COLO829 (cell line): ENCODE measurements at places on chromosomes 2 and 18.

GRCh38 chr2:20391951-20392699 is 41.5 kb upstream of the PUM2 start:
- DNase-seq = no peak

DNA sequence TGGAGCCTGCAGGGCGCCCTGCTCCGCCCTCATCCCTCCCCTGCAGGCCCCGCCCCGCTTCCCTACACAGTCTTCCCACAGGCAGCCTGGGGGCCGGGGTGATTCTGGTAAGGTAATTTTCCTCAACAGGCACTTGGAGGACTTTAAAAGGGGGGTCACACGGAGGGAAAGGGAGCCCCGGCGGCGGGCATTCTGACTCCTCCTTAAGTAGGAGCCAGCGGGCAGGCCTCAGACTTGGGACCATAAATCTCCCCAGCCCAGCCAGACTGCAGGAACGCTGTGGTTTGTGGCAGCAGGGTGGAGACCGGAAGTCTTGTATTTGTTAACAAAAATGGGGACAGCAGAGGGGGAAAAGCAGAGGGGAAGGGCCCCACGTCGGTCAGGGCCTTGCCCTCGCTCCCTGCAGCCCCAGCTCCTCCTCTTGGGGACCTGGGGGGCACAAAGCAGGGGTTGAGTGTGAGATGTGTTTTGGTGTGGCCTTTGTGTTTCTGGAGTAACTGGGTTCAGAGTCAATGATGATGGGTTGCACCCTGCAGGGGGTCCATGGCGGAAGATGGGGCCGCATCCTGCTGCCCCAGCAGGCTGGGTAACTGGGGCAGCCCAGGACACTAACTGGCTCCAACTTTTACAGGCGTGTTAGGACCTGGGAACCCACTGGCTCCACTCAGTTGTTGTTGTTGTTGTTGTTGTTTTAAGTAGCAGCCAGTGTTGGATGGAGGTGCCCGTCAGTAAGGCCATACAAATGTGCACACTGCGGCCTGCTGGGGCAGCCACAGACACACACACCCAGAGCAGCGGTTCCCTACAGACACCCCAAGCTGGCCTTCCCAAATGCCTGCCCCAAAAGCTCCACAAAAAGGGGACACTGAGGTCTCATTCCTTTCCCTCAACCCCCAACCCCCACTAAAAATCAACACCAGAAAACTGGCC is 27.7 kb downstream of the SMAD7 start:
- DNase-seq = peak; percentile 54

GRCh38 chr2:113050921-113051895 is 1.5 kb downstream of the IL36B start:
- no peak for DNase-seq

GRCh38 chr2:234496835-234497593 is at the start of gene ARL4C:
TSS of gene ARL4C (minus strand) at chr2:234497081. CDS start at chr2:234496586, 495 bp downstream.
- DNase-seq = peak; percentile 42

- no peak for DNase-seq
Observed at GRCh38 chr2:20666304-20667150, at the start of gene GDF7. TSS of gene GDF7 (plus strand) at chr2:20667144. CDS start at chr2:20667240, 96 bp downstream.

- peak; percentile 4 for DNase-seq
Observed at GRCh38 chr2:166573391-166573790, 79.3 kb upstream of the SCN7A start.

- no peak for DNase-seq
Observed at GRCh38 chr18:35861367-35862118, 110.9 kb upstream of the RMP24 start.

GRCh38 chr2:121203591-121204249 is 81.3 kb downstream of the TFCP2L1 start:
- DNase-seq = no peak

DNA sequence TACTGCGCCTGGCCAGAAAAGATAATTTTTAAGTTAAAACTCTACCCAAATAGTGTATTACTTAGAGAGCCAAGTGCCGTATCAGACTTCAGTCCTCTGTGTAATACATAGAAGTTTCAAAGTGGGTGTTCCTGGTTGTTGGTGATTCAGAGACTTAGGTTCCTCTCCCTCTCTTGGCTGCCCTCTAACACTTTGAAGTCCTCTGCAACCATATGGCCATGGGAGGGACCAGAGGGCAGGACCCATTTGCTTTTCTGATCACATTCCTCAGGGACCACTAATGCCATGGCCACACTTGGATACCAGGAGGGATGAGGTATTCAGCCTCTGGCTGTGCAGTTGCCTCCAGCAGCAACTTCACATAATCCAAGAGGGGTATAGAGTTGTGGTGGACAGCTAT is 131.5 kb downstream of the CAPN13 start:
- DNase-seq = no peak

DNA sequence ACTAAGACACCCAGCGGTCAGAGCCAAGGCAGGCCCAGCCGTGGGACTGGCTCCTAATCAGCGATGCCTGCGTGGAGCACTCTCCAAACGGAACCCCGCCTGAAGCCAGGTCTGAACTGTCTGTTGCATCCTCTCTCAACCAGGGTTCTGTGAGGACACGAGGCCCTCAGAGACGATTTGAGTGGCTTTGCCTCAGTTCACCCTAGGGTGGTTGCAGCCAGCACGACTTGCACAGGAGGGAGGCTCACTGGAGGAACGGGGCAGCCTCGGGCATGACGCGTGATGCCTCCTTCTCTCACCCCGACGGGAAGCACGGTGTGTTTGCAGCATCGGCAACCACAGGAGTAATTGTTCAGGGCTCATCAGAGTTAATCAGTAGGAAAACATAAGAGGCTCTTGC is 336.4 kb downstream of the EIPR1 start:
- no peak for DNase-seq

GRCh38 chr2:239109041-239109927 is 261.4 kb downstream of the TWIST2 start:
- no peak for DNase-seq

DNA sequence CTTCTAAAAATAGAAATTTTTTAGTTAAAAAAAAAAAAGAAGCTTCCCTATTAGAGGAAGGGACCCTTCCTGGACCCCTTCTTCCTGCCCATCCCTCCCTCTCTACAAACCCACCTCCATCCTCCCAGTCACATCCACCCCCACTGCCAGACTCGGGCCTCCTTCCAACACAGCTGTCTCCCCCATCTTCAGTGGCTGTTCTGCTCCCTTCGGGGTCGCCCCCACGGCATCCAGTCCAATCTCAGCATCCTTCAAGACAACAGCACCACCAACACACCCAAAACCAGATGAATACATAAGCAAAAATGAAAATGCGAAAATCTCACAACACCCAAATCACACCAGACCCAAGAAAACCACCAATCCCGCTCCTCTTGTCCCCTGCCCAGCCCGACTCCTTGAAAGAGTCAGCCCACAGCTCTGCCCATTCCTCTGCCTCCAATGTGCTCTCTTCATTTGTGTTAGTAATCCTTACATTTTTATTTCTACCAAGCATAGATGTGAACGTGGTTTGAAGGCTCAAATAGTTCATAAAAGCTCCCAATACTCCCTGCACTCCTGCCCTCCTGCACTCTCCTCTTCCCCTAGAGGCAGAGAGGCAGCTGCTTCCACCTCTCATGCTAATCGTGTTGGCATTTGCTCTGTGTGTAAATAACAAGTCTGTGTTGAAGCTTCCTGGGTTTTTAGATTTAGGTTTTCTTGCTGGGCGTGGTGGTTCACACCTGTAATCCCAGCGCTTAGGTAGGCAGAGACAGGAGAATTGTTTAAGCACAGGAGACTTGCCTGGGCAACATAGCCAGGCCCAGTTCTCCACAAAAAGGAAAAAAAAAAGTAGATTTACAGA is 37.0 kb downstream of the MAL start:
- DNase-seq = no peak

DNA sequence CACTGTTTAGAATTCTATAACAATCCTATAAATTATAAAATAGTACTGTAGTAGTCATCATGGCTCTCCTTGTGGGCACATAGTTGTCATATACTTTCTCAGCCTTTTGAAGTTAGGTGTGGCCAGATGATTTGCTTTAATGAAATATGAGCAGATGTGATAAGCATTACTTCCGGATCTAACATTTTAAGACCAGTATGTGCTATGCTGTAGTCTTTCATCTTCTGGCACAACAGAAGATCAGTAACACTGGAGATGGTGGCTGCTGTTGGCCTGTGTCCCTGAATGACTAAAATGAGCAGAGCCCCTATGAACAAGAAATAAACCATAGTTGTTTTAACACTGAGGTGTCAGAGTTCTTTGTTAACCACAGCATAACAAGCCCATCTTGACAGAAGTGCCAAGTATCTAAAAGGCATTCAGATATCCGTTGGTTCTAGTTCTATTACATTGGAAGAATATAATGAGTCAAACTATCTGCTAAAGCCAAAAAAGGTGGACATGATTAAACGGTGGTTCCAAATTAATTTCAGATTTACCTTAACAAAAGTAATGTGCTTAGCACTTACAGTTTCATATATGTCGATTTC is 6.3 kb downstream of the MEX3C start:
- DNase-seq = no peak
